Placental epithelial cell (primary cell): ENCODE measurements at places on chromosomes 7 and 10. TPM values are rescaled to one million over a fixed set of nuclear protein-coding genes. Genes with fewer than 3 reads are reported as not detected.

DPP6 gene
- under 0.01 TPM in 1 of 2 replicates, not detected in the other for total RNA-seq

RBM20 gene
- not detected in 2 replicates for total RNA-seq

CRTAC1 gene
- total RNA-seq = 0.22 and 0.39 TPM in 2 replicates

TRIM74 gene
- not detected in 2 replicates for total RNA-seq

LEP gene
- under 0.01 TPM in 2 replicates for total RNA-seq

RNLS gene
- total RNA-seq = 5.5 and 10.2 TPM in 2 replicates

PDE1C gene
- 0.22 and 0.79 TPM in 2 replicates for total RNA-seq

LZTS2 gene
- 55.3 and 76.9 TPM in 2 replicates for total RNA-seq

PSAP gene
- 1,169 and 3,537 TPM in 2 replicates for total RNA-seq

PAPSS2 gene
- 8.5 and 12.2 TPM in 2 replicates for total RNA-seq
